ENCODE measurements at places on chromosomes 1 and 21.

DNA sequence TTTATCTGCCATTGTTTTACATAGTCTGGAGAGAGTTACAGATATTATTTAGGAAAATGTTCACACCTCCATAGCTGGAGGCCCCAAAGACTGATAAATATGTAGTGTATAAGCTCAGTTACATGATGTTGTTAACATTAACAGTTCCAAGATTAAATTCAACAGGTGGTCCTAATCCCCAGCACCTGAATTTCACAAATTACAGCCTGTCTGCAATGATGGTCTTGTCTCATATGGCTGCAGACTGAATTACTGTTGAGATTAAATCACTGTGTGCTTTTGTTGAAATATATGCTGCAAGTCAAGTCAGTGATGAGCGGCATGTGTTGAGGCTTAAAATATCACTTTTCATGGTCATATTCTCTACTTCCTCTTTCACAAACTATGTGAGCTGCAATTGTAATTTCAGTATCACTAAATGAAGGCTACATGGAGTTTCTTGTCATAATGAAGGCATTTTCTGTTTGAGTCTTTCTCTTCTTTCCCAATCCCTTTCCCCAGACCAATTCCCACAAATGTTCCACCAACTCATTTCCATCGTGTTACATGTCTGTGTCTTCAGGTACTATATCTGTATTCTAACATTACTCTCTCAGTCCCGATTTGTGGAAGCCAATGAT is 4.2 kb downstream of the ST6GALNAC5 start:
- no peak for DNase-seq

GRCh38 chr1:179296356-179297104 is 2.9 kb downstream of the SOAT1 start:
- peak; percentile 96 for DNase-seq

GRCh38 chr1:68173283-68173935 is 58.9 kb downstream of the WLS start:
- no peak for DNase-seq

GRCh38 chr1:87318056-87318650 is 10.5 kb upstream of the LMO4 start:
- peak; percentile 97 for DNase-seq

DNA sequence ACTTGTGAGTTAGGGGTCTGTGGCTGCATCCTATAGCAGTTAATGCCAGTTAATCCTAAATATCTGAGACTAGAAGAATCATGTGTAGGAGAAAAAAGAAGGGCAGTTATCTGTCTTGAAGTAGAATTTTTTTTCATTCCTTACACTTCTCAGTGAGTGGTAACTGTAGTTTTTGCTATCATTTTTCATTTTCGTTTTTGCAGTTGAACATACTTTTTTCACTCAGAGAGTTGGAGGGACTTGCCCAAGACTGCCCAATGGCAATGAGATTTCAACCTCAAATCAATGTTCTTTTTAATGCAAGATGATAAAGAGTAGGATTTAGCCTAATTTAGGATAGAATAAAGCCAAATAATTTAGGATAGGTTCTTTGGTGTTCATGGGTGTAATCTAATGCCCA is 5.5 kb downstream of the PRDX6 start:
- no peak for DNase-seq

DNA sequence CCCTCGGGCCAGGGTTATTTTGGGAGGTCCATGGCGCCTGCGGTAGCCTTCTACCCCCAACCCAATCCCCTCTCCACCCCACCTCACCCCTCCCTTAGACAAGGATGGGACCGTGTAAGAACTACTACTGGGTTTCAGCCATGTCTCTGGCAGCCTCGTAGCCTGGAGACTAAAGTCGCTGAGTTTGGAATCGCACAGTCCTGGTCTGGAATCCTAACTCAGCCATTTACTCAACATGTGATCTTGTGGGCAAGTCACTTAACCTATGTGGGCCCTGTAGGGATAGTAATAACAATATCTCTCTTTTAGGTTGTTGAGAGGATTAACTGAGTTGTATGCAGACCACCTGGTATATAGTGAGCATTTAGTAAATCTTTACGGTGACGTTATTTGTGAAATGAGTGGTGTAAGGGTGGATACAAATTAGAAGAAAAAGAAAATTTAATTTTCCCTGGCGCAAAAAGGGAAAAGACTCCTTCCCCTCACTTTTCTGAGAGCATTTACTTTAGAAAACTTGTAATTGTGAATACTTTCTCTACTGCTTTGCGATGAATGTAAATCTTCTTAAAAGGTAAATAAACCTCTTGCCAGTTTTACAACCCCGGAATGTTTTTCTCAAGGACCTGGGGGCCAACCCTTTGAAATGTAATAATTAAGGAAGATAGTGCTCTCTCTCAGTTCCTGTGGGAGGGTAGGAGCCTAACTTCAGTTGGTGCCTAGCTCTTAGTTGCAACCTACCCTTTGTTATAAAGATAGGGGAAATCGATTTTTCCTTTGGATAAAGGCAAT is 615 bp upstream of the MRPS15 start:
- DNase-seq = no peak

DNA sequence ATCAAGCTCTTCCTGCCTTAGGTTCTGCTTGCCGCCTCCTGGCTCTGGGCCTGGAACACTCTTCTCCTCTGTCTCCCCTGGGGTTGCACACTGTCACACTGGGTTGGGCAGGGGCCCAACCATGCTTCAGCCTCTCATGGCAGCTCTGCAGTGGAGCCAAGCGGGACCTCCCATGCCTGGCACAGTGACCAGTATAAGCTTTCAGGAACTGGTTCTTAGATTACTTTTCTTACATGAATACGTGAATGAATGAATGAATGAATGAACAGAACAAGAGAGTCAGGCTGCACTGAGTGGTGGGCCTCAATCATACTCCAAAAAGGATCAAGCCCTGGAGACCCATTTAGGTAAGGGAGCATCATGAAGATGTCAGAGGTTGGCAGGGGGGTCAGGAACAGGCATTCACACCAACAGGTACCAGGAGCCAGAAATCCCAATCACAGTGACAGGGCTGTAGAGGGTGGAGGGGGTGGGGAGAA is 30.8 kb upstream of the TMEM125 start:
- no peak for DNase-seq

GRCh38 chr1:156464825-156465452 is 35.6 kb downstream of the MEF2D start:
- no peak for DNase-seq

GRCh38 chr1:78843546-78843945 is 163.0 kb downstream of the ADGRL4 start:
- DNase-seq = no peak

DNA sequence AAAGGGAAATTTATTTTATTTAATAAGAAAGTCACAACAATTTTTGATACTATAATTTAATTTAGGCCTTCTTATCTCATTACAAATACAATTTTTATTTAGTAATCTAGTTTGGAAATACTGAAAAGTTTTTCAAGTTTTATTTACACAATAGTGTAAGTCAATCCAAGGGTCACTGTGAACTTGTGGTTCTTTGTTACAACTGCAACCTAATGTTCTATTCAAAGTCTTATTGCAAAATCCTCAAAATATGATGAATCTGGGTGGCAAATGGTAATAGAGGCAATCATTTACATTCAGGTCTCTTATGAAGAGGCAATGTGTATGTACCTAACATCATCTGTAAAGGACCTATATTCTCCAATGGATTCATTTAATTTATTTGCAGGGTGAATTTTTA is 421.2 kb downstream of the DPYD start:
- no peak for DNase-seq

- DNase-seq = no peak
Measured at GRCh38 chr1:199042193-199042592, 403.4 kb downstream of the PTPRC start.

- no peak for DNase-seq
Measured at GRCh38 chr1:46646844-46647243, 21.3 kb downstream of the ATPAF1 start.

GRCh38 chr1:53731043-53731600 is 7.8 kb downstream of the GLIS1 start:
- DNase-seq = no peak

DNA sequence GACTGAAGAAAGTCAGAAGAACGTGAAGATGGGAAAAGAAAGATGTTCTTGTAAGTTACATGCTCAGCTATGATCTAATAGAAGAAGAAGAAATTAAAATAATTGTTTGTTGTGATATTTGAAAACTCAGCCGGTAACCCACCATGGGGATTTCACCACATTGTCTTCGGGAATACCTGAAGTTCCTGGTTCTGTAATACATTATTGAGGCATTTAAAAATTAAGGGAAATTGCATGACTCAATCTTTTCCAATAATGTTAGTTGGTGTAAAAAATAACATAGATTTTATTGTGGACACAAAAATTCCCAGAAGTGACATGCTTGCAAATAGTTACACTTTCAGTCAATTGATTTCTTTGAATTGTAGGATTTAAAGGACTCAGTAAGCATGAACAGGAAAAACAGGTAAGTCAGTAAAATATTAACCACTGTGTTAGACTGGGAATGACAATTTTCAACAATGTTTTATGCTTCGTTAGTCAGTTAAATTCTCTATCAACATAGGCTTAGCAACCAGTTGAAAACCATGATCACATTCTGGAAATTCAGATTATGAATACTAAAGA is 745.1 kb downstream of the LTN1 start:
- no peak for DNase-seq

DNA sequence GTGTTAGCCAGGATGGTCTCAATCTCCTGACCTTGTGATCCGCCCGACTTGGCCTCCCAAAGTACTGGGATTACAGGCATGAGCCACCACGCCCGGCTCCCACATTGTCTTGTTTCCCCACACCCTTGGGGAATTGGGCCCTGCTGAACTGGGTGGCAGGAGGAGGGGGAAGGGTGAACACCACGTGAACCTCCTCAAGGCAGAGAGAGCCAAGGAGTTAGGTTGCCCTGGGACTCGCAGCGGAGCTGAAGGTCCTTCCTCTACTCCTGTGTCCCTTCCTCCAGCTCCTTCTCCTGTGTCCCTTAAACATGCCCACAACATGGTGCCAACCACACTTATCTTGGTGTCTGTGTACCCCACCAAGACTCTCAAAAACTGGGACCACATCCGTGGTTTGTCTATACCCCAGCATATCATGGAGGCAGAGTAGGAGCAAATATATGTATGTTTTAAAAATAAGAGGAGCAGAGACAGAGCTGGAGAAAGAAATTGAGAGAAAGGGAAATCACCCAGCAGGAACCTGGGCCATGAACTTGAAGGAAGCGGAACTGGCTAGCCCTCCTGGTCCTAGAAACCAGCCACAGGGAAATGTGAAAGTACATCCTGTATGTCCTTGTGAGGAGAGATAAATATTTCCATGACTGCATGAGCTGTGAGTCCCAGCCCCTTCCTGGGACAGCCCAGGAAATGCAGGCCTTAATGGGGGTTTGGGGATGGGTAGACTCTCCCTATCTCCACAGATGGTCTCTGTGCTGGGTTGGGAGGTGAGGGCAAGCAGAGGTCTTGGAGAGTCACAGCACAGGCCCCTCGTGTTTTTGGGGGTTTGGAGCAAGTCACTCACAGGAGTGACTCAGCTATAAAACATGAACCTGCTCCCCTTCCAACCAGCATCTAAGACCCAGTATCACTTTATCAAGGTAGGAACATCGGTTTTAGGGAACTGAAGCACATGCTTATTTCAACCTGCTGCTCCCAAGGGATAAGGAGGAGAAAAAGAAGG is 9.4 kb upstream of the TAL1 start:
- DNase-seq = no peak

DNA sequence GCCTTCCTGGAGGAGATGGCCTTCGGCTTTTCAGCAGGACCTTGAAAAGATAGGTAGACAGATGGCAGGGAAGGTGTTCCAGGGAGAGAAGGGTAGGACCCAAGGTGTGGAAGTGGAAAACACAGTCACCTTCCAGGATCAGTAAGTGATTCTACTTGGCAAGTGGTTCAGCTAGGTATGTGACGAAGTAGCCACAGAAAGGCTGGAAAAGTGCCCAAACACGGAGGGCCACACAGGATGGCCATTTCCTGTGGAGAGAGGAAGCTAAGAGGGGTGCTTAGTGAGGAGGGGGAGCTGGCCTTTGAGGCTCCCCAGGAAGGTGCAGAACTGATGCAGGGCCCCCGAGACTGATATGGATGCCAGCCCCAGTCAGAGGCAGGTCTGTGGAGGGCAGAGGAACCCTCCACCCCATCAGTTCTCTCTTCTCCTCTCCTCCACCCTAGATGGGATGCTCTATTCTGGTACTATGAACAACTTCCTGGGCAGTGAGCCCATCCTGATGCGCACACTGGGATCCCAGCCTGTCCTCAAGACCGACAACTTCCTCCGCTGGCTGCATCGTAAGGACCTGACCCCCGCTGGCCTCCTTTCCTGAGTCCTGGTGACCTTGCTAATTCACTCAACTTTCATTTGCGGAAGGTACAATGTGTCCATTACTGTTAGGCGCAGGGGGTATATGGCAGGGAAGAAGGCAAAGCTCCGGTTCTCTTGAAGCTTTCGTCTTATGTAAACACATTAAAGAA is 6.8 kb downstream of the SEMA4A start:
- no peak for DNase-seq

DNA sequence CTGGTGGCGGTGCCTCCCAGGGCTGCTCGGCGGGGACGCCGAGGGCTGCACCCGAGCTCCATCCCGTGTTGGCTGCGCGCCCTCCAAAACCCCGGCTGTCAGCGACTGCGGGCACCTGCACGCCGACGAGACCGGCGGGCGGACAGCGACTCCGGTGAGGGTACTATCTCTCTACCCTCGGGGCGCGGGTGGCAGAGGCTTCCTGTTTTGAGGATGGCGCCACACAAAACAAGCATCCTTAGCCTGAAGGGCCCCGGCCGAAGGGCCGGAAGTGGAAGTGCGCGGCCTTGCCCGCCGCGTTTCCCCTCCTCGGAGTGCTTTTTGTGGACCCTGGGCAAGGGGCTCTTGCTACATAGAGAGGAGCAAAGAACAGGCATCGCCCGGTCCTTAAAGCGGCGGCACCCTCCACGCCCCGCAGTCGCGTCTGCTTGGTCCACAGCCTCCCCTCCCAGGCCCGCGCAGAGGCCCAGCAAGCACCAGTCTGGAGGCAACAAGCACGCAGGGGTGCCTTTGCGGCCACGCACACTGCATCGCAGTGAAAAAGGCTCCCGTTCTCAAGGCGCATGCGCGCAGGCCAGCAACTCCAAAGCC is 561 bp upstream of the COQ8A start:
- DNase-seq = peak; percentile 84

GRCh38 chr21:28776251-28776650 is 216.4 kb downstream of the LTN1 start:
- DNase-seq = no peak

DNA sequence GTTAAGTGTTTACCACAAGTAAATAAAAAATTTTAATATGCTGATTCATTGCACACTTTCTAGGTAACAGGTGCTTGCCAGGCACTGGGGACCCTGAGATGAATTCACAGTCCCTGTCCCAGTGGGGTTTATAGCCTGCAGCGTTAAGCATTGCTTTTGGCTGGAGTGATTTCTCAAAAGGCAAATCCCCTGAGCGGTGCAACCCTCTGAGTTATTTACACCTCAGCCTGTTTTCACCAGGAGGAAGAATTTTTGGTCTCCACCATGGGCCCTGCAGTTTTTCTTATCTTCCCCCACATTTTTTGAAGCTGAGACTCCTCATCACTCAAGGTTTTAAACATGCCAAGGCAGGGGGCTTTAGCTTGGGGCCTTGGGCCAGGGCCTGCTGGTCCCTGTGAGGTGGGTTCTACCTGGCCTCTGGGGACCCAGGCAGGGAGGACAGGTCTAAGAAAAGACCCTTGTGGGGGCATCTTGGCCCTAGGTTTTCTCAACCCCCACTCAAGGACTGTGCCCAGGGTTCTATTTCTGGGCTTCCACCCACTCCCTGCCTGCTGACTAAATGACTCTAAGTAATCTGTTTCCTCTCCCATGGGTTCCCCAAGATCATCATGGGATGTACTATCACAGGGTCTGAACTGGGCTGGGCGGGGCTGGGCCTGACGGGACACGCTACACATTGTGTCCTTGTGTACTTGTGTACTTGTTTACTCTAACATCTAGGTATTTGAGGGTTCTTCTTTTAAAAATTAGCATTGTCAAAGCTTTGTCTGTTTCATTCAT is 10.2 kb upstream of the CHIT1 start:
- no peak for DNase-seq

All from trophoblast cell (in vitro differentiated cells and primary cell).